ENCODE measurements at places on chromosomes 12 and 14.

- H3K27ac ChIP-seq, result no peak overlapping the region
- H3K4me3 ChIP-seq, result no peak overlapping the region
- H3K36me3 ChIP-seq, result peaks cover 47% of the 10 kb centered on the region
- no peaks in the 10 kb centered on the region for H3K4me1 ChIP-seq
Observed at GRCh38 chr12:50720501-50720900, 43.4 kb upstream of the ATF1 start.

DNA sequence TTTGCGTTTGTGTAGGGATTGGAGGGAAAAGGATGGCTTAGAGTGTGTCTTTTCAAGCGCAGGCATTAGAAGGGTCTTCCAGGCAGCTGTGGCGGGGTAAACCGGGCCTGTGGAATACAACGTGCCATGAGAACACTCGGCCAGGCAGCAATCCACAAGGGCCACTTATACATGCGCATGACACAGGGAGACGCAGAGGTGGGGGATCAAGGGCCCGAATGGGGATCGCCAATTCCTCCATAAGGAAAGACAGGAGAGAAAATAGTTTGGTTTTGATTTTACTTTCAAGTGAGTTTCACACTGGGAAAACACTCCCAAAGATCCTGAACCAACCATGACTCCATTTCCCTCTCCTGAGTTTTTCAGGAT lies 71.6 kb downstream of the SPRING1 start:
- peaks cover 4% of the 10 kb centered on the region for H3K36me3 ChIP-seq
- H3K4me3 ChIP-seq, result no peak overlapping the region
- H3K4me1 ChIP-seq, result peaks cover 43% of the 10 kb centered on the region
- DNase-seq, result no peak
- no peaks in the 10 kb centered on the region for H3K27me3 ChIP-seq
- no peak overlapping the region for H3K27ac ChIP-seq

DNA sequence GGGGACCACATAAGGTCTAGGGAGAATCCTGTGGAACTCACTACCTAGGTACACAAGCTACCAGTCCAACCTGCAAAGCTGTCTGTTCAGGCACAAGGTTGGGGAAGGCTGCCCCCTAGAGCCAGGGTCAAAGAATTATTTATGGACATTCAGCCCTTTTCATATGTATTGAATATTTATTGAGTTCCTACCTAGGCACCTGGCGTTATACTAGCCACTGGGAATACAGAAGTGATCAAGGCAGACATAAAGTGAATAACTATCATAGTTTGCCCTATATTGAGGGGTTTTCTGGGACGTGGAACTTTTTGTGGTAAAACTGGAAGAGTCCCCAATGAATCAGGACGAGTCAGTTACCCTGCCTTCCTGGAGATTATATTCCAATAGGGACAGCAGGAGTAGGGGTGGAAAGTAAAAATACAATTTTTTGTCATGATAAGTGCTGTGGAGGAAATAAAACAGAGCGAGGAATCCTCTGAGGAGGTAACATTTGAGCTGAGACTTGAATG lies 5.8 kb upstream of the SLC48A1 start:
- no peaks in the 10 kb centered on the region for H3K27me3 ChIP-seq
- no peak overlapping the region for H3K27ac ChIP-seq
- H3K4me1 ChIP-seq, result peaks cover 17% of the 10 kb centered on the region
- peak; percentile 80 for DNase-seq

DNA sequence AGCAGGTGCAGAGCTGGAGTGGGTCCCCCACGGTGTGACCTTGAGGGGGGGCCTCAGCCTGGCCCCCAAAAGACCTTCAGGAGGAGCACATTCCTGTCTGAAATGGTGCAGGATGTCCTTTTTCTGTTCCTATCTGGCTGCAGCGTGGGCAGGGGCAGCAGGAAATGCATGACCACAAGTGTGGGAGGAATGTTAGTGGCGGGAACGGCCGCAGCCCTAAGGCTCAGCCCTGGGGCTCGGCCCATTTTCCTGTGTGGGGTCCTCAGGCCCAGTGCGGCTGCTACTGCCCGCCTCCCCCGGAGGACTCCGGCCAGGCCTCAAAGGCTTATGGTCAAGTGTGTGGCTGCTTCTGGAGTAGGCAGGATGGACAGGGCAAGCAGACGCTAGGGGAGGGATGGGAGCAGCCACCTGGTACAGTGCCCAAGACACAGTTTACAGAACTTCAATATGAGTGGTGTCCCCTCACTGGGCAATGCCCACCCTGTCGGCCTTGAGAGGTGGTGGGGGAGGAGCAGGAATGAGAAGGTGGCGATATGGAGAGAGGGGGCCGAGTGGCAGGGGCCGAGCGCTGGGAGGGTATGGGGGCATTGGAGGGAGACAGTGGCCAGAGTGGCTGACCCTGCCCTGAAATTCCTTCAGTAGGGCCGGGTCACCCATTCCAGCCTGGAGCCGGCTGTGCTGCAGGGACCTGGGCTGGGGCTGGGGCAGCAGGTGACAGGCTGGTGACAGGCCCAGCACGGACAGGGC lies 137.4 kb downstream of the CALM1 start:
- H3K27me3 ChIP-seq, result no peaks in the 10 kb centered on the region
- H3K36me3 ChIP-seq, result no peaks in the 10 kb centered on the region
- no peak overlapping the region for H3K27ac ChIP-seq
- peak overlapping the region; percentile 0 for H3K4me3 ChIP-seq

DNA sequence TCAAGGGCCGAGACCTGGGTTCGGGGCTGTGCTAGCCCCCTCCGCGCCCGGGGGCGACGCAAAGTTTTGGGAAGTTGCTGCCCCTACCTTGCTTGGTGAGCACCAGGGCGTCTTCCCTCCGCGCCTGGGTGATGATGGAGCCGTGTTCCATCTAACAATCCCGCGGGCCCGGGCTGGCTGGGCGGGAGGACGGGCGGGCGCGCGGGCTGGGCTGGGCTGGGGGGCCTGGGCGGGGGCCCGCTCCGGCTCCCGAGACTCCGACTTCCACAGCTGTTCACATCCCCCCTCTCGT lies 298 bp downstream of the CTDSP2 start:
- no peaks in the 10 kb centered on the region for H3K27me3 ChIP-seq
- peaks cover 52% of the 10 kb centered on the region for H3K4me1 ChIP-seq
- H3K4me3 ChIP-seq, result peak overlapping the region; percentile 91
- peaks cover 4% of the 10 kb centered on the region for H3K36me3 ChIP-seq
- H3K27ac ChIP-seq, result peak overlapping the region; percentile 92

DNA sequence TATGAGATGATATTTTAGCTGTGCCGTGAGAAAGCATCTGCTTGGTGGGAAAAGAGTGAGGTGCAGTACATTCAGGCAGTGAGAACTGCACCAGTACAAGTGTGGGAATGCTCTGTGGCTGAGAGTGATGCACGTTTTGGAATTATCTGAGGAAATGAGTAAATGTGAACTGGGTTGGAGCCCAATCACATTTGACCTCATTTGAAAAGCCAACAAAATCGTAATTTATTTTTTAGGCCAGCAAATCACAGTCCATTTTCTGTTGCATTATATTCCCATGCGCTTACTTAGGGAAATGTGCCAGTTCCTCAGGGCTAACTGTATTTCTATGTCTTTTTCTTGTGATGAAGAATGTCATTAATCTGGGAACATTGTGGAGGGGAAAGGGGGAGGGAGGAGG lies 77.3 kb downstream of the SNAPC1 start:
- no peak for DNase-seq
- no peaks in the 10 kb centered on the region for H3K4me1 ChIP-seq
- H3K4me3 ChIP-seq, result no peak overlapping the region

GRCh38 chr12:93221841-93222240 lies 155.9 kb upstream of the NUDT4 start:
- no peaks in the 10 kb centered on the region for H3K36me3 ChIP-seq
- no peaks in the 10 kb centered on the region for H3K4me1 ChIP-seq
- H3K4me3 ChIP-seq, result no peak overlapping the region

GRCh38 chr12:3389986-3390385 lies 101.0 kb upstream of the PRMT8 start:
- H3K4me1 ChIP-seq, result no peaks in the 10 kb centered on the region
- no peak for DNase-seq
- no peak overlapping the region for H3K4me3 ChIP-seq
- H3K27ac ChIP-seq, result no peak overlapping the region
- peaks cover 3% of the 10 kb centered on the region for H3K27me3 ChIP-seq

DNA sequence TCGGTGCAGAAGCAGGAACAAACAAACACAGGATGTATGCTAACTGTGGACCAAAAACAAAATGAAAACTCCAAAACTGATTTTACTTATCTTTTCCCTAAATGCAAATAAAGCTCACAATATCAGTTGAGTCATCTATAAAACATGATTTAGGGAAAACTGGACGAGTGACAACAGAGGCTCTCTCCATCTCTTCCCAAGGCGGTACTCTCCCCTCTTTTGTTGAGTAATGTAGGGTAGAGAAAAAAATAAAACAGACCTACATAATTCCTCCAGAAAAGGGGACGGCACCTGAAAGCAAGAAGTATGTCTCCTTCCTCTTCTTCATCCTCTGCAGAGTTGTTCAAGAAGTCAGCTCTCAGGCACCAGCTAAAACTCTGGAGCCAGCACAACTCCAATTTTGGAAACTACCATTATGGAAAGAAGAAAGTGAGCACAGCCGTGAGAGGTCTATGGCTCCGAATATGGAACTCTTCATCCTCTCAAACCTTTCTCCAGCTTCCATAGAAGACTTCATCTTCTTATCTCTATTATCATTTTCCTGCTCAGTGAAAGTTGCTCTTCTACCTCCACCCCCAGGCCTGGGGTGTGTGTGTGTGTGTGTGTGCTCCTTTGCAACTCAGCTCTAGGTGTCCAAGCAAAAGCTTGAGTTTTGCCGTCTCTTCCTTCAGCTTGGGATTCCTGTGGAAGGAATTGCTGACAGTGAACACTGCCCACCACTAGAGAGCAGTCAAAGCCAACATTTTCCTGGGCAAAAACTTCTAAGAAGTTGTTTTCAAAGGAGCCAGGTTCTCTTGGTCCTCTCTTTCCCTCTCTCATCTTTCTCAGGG lies 155.4 kb downstream of the DIO2 start:
- no peaks in the 10 kb centered on the region for H3K4me1 ChIP-seq
- H3K36me3 ChIP-seq, result no peaks in the 10 kb centered on the region
- H3K27ac ChIP-seq, result no peak overlapping the region

DNA sequence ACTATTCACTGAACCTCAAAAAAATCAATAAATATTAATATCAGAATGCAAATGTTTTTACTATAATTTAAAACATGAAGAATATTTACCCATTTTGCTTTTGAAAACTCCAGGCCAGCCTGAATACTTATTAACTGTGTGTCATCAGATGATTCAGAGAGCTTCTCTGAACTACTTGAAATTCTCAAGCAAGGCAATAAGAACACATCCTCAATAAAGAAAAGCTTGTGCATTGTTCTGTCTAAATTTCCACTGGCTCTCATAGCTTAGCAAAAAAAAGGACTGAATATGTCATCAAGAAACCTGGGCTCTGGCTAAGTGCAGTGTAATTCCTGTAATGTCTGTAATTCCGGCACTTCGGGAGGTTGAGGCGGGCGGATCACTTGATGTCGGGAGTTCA lies 194.1 kb downstream of the BTG1 start:
- H3K27ac ChIP-seq, result no peak overlapping the region
- H3K36me3 ChIP-seq, result no peaks in the 10 kb centered on the region
- H3K4me1 ChIP-seq, result no peaks in the 10 kb centered on the region
- H3K4me3 ChIP-seq, result no peak overlapping the region

DNA sequence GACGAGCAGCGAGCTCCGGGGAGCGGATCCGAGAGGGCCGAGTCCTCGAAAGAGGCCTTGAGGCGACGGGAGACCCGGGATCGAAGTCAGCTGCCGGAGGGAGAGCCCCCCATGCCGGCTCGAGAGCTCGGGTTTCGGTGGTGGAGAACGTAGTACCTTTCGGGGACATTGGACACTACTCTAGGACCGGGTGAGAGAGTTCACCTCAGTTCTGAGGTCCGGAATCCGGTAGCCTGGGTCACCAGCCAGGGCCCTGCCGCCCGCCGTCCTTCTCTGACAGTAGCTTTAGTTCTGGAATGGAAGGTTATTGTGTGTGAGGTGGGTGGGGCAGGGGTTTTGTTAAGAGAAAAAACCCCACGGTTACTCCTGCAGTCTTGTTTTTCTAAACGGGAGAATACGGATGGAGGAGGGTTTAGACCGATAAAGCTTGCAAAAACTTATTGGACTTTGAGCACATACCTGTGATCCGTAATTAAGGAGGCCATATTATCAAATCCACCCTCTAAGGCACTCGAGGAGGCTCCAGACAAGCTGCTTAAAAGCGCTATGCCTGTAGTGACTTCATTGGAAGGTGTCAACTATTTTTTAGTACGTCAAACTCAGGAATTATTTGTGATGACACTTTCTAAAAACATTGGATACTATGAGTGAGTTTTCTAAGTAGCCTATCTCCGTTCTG lies 765 bp downstream of the SCYL2 start:
- peak; percentile 36 for DNase-seq
- H3K27ac ChIP-seq, result peak overlapping the region; percentile 99
- peak overlapping the region; percentile 98 for H3K4me3 ChIP-seq
- H3K36me3 ChIP-seq, result no peaks in the 10 kb centered on the region

GRCh38 chr14:22822016-22822570 lies 6.9 kb upstream of the SLC7A7 start:
- no peak for DNase-seq
- H3K27me3 ChIP-seq, result peaks cover 19% of the 10 kb centered on the region
- H3K36me3 ChIP-seq, result no peaks in the 10 kb centered on the region
- peaks cover 38% of the 10 kb centered on the region for H3K4me1 ChIP-seq
- H3K4me3 ChIP-seq, result no peak overlapping the region
- no peak overlapping the region for H3K27ac ChIP-seq

DNA sequence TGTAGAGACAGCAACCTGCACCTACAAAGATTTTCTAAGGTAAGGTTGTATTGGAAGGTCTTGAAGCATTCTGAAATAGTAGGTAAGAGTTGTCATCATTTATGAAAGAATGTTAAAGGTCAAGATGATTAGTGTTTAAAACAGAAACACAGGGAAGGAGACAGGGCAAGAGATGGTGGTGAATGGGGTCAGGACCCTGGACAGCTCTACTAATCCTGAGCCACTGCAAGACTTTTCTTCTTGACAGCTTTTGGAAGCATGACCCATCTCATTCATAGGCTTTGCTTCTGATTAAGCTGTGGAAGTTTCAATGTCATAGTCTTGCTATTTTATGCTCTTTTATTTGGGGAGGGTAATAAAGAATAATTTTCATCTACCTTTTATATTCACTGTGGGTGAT lies 75.5 kb upstream of the CAND1 start:
- no peak overlapping the region for H3K4me3 ChIP-seq
- no peak overlapping the region for H3K27ac ChIP-seq
- H3K36me3 ChIP-seq, result no peaks in the 10 kb centered on the region
- no peaks in the 10 kb centered on the region for H3K4me1 ChIP-seq
- peak; percentile 58 for DNase-seq

GRCh38 chr12:75477137-75477536 lies 3.4 kb upstream of the GLIPR1 start:
- no peak for DNase-seq
- no peaks in the 10 kb centered on the region for H3K27me3 ChIP-seq
- H3K27ac ChIP-seq, result no peak overlapping the region

- H3K36me3 ChIP-seq, result no peaks in the 10 kb centered on the region
- DNase-seq, result no peak
- no peaks in the 10 kb centered on the region for H3K27me3 ChIP-seq
- no peaks in the 10 kb centered on the region for H3K4me1 ChIP-seq
Observed at GRCh38 chr14:53327716-53328115, 174.6 kb upstream of the DDHD1 start.

DNA sequence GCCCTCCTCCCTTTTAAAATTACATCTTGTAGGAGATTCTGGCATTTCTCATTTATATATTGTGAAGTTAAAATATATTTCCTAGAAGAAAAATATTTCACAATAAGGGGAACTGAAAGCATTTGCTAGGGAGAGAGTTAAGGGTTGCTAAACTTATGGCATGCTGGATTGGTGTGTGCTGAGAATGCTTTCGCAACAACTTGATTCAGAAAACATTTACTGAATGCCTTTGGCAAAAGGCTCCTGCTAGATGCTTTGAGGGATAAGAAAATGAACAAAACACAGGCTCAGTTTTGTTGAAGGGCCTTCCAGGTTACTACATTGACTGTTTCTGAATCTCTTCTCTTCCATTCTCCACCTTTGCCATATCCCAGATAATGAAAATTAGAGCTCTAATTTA lies 67.5 kb downstream of the DIP2B start:
- H3K4me3 ChIP-seq, result no peak overlapping the region
- H3K4me1 ChIP-seq, result peaks cover 4% of the 10 kb centered on the region
- peak overlapping the region; percentile 4 for H3K27ac ChIP-seq
- H3K36me3 ChIP-seq, result no peaks in the 10 kb centered on the region
- no peaks in the 10 kb centered on the region for H3K27me3 ChIP-seq
- peak; percentile 54 for DNase-seq

Measured in common myeloid progenitor, CD34-positive (primary cell).